ENCODE measurements at places on chromosomes 6 and 20.

- peak; percentile 69 for DNase-seq
Measured at GRCh38 chr20:48783533-48784272, 44.1 kb downstream of the PREX1 start.

- DNase-seq, result peak; percentile 62
Measured at GRCh38 chr6:36594816-36595643, 868 bp downstream of the SRSF3 start.

DNA sequence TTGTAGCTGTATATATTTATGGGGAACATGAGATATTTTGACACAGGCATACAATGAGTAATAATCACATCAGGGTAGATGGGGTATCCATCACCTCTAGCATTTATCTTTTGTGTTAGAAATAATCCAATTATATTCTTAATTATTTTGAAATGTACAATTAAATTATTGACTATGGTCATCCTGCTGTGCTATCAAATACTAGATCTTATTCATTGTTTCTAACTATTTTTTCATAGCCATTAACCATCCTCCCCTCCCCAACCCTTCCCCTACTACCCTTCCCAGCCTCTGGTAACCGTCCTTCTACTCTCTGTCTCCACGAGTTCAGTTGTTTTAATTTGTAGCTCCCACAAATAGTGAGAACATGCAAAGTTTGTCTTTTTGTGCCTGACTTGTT lies 28.5 kb downstream of the NKX2-4 start:
- DNase-seq, result no peak

- DNase-seq, result no peak
Measured at GRCh38 chr6:93045156-93045555, 374.2 kb downstream of the EPHA7 start.

DNA sequence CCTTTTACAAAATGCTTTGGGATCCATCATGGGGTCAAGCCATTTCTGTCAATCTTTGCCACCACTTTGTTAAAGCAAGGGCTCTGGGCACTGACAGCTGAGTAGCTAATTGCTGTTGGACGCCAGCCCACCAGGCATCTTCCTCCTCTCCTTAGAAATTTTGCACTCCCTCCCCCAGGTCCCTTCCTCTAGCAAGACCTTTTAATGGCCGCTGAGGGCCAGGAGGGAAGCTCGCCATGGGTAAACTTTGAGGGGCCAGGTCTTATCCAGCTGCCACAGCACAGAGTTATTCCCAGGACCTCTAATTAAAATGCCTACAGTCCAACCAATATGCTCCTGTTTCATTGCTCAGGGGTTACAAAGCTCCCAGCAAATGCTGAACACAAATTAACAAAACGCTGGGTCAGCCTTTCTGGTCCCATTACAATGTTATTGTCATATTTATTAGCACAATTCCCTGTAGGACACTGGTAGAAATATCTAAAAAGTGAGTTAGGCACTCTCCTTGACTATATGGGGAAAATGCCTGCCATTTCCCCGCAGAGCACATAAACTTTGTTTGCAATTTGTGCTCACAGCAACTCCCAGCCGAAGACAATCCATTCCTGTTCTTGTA lies 16.8 kb downstream of the SCML4 start:
- DNase-seq, result no peak

DNA sequence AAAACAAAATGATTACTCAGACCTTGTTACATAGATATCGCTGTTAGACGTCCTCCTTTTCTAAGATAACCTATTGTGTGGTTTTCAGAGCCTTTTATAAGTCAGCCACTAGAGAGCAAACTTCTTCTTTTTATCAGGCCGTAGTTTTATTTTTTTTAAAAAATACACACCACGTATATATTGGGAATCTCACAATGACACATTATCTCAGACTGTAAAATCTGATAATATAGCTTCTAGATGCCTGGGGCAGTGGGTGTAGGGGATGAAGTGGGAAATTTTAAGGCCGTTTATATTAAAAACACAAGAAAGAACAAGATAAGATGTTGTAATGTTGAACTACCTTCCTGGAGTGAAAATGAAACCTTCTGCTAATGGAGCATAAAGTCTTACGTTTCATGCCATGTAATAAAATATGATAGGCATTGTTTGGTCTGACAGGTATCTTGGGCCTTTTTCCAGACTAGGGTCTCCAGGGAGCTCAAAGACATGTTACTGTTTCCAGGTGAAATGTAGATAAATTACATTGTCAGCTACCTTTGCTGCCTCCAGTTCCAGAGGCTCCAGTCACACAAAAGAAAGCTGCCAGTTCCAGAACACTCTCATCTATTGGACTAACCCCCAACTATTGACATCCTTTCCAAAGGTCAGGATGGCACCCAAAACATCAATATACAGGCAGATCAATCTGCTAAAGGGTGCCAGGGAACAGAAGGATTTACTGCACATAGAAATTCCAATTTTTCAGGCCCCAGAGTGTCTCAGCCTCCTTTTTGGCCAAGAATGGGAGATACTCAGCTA lies 130.2 kb upstream of the AKIRIN2 start:
- DNase-seq, result peak; percentile 53

- DNase-seq, result peak; percentile 14
Measured at GRCh38 chr20:1844325-1845162, 50.7 kb upstream of the SIRPA start.

GRCh38 chr20:10654630-10655029 lies 19.2 kb downstream of the JAG1 start:
- DNase-seq, result no peak

DNA sequence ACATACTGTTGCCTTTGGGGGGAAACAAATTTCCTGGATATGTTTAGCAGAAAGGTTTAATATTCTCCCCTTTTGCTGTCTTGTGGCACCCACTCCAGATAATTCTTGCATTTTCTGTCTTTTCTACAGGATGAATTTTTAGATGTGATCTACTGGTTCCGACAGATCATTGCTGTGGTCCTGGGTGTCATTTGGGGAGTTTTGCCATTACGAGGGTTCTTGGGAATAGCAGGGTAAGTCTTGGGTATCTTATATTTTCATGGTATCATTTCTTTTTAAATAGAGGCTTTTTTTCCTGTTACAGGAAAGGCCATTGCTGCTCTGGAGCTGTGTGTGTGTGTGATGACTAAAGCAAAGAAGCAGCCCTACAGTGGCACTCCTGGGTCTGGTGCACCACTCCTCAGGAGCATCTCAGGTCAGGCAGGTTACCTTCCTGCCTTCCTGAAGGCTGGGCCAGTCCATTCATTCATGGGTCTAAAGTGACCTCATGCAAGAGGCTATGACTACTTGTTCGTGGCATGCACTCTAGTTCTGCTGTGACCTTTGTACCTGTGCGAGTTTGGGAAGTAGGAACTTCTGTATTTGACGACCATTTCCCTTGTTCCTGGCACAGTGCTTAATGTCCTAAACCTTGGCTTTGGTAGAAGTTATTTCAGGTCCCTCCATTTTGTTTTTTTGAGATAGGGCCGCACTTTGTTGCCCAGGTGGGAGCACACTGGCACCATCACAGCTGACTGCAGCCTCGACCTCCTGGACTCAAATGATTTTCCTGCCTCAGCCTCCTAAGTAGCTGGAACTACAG lies 2.2 kb downstream of the RAB5IF start:
- DNase-seq, result no peak

GRCh38 chr20:38635721-38636288 lies 34.2 kb downstream of the ARHGAP40 start:
- DNase-seq, result no peak

DNA sequence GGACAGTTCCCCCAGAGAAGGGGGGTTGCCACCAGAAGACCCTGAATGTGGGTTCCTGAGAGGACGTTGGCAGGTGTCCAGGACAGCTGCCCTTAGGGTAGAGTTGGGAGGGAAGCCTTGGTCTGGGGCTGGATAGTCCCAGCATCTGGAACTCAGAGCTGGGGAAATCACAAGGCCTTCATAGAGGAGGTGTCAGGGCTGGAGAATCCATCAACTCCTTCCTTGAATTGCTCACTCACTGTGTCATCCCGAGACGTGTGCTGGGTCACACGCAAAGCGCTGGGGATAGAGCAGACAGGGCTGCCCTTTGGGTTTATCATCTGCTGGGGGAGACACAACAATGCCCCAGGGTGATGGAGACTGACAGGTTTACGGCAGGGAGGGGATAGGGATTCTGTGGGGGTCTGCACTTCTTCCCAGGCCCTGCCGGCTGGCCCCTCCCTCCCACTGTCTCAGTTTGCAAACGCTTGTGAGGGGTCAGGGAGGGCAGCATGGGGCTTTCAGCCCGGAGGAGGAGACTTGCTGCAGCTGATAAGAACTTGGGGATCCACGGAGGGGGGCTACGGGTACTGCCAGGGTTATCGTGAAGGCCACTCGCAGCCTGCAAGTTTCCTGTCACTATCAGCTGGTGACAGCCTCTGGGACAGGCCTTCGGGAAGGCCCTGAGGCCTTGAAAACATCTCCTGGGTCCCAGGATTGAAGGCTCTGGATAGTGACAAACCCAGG lies 18.6 kb downstream of the RBM38 start:
- DNase-seq, result no peak

DNA sequence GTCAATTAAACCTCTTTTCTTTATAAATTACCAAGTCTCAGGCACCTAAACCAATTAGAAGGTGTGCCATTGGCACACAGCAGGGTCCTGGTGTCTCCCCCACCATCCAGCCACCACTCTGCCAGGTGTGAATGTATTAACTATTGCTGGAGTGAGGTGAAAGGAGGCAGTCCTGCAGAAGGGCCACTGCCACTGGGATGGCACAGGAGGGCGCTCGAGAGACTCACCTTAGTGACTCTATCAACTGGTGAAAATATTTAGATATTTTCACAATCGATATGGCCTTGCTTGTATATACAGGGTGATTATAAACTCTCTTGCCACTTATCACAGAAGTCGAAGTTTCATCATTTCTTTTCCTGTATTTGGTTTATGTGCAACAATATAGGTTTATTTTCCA lies 145.6 kb upstream of the ESR1 start:
- DNase-seq, result no peak

GRCh38 chr20:24665196-24665595 lies 195.8 kb downstream of the SYNDIG1 start:
- DNase-seq, result no peak

DNA sequence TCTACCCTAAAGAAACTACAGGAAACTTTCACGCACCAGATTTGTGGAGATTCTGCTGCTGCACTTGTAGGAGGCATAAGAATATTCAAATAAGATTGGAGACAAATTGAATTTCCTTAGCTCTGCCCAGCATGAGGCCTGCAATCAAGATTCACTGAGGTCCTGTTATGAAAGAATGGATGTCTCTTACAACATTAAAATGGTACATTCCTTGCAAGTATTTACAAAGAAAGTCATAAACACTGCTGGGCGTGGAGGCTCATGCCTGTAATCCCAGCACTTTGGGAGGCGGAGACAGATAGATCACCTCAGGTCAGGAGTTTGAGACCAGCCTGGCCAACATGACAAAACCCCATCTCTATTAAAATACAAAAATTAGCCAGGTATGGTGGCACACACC lies 74.0 kb upstream of the MAP3K4 start:
- no peak for DNase-seq

GRCh38 chr20:60888771-60889170 lies 363.3 kb upstream of the CDH4 start:
- DNase-seq, result no peak

DNA sequence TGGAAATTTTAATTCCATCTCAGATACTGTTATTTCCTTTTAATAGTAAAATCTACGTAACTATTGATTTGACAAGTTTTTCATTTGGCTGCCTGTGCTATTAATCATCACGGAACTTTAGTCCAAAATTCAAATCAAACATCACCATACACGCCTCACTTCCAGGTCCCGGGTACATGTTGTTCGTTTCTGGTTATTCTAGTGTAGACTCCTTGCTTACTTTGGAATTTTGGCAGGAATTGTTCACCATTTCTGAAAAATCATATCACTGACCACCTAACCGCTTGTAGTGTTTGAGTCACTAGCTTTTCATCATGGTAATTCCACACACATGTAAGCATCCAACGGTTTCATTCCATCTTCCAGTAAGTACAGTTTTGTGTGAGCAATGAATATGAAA lies 98.0 kb upstream of the NHSL1 start:
- no peak for DNase-seq
